Right renal cortex interstitium (tissue), 3 donors: ENCODE measurements at places on chromosomes 1 and 21.

GRCh38 chr1:221563476-221563921, 178.4 kb downstream of the DUSP10 start:
- no peak for DNase-seq

DNA sequence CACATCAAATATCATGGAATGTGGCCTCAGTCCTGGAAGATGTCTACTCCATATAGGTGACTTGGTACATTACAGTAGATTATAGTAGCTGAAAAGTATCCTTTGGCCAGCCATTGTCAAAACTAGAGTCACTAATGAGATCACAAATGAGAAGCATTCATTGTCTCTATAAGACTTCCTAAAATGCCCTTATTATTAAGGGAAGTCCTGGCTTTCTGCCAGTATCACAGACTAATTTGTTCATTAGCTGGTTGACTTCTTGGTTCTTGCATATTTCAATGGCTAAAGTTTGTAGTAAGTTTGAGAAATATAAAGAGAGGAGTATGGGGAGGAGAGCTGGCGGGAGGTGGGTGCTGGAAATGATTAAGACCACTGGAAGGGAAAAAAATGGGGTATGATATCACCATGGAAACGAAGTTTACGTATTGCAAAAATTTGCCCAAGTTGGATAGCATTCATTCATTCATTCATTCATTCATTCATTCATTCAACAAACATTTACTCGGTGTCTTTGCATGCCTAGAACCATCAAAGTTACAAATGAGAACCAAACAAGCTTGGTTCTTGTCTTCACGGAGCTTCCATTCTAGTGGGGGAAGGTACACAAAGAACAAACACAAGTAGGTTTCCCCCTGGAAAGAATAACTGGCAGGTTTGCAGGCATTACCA, 11.7 kb upstream of the B3GALNT2 start:
- no peak for DNase-seq

GRCh38 chr1:24635195-24635843, 7.8 kb upstream of the SRRM1 start:
- peak; percentile 53 for DNase-seq

GRCh38 chr1:36553591-36554322, 71.0 kb upstream of the CSF3R start:
- DNase-seq: peak; percentile 25
